Lung (tissue), 17 donors: ENCODE measurements at places on chromosomes 3 and 15.

GRCh38 chr3:73144276-73144675, 82.8 kb downstream of the EBLN2 start:
- DNase-seq = no peak

GRCh38 chr15:60313906-60314305, 83.9 kb downstream of the ANXA2 start:
- DNase-seq = no peak

DNA sequence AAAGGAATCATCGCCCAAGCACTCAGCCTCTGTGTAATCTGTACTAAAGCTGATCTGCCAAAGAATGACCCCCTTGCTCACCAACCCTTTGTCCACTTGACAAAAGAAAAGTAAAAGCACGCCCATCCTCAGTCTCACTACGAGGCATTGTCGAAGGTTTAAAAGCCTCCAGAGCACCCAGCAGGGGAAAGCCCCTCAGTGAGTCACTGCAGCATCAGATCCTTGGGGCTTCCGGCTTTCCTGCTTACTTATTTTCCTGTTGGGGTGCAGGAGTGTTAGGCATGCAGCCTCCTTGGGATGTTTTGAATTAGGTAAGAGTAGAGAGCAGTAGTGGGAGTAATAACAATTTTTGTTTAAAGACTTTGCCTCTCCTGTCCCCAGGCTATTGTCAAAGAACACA, 216.1 kb downstream of the MTHFS start:
- no peak for DNase-seq

DNA sequence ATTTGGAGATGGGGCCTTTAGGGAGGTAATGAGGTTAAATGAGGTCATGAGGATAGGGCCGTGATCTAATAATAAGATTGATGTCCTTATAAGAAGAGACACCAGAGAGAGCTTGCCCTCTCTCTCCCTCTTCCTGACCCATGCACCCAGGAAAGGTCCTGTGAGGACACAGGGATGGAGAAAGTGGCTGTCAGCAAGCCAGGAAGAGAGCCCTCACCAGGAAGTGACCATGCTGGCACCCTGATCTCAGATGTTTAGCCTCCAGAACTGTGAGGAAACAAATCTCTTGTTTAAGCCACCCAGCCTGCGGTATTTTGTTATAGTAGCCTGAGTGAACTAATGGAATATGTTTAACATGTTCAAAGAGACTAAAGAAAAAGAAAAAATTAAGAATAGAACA, 15.3 kb upstream of the GNB5 start:
- no peak for DNase-seq

GRCh38 chr15:60591496-60592370, 112.8 kb upstream of the ICE2 start:
- peak; percentile 57 for DNase-seq

DNA sequence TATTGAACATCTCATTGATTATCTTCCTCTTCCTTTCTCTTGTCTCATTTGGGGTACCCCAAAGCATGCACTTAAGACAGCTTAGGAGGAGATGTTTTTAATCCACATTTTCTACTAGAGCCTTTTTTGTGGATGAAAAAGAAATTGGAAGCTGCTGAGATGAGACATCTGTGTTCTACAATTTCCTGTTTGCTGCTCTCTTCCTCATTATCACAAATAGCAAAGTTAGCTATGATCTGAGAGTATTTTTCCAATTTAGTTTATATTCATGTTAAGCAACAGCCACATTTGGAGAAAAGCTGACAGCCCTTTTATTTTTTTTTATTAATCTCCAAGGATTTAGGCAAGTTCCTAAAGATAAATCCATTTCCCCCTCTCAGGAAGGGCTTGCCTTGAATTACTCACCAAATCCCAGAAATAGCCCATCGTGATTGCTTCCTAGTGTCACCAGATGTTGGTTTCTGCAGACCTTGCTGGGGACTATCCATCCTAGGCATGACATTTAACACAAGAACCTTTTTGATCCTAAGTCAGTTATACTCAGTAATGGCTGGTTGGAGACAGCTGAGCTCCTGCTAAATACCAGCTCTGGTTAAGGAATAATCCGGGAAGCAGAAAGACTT, 70.8 kb upstream of the FILIP1L start:
- DNase-seq = peak; percentile 44

- DNase-seq = no peak
Observed at GRCh38 chr3:52856666-52857065, 21.8 kb upstream of the MUSTN1 start.

DNA sequence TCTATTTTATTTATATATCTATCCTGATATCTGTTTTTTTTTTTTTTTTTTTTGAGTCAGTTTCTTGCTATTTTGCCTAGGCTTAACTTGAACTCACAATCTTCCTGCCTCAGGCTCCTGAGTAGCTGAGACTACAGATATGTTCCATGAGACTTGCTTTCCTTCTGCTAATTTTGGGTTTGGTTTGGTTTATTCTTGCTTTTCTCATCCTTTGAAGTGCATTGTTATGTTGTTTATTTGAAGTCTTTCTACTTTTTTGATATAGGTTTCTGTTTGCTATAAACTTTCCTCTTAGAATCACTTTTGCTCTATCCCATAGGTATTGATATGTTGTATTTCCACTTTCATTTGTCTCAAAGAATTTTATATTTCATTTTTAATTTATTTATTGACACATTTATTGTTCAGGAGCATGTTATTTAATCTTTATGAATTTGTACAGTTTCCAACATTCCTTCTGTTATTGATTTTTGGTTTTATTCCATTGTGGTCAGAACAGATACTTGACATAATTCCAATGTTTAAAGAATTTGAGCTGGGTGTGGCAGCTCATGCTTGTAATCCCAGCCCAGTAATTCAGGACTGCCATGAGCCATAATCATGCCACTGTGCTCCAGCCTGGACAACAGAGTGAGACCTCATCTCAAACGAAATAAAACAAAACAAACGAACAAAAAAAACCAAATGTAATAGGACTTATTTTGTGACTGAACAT, 62.3 kb upstream of the PLSCR4 start:
- no peak for DNase-seq

- no peak for DNase-seq
Observed at GRCh38 chr3:180390313-180390712, 211.7 kb upstream of the TTC14 start.

DNA sequence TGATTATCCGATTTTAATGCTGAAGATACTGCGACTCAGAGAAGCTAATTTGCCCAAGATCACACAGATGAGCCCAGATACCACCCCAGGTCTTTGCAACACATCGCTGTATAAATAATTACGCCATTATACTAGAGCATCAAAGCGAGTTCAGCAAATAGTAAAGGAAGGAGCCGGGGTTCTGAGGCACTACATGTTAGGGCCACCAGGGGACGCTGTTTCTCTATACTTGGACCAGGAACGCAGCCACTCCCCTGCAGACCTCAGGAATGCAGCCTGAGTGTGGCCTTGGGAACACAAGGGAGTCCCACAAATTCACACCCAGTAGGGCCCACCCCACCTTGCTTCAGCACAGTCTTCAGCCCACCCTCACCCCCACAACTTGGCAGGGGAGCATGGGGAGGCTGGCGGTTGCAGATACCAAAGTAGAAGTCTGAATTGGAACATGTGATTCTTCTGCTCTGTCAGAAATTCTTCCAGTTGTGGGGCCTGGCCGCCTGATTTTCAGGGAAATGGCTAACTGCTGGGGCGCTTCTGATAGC, 57.8 kb upstream of the RYK start:
- DNase-seq = peak; percentile 90

- peak; percentile 52 for DNase-seq
Observed at GRCh38 chr3:149473357-149474249, 894 bp upstream of the TM4SF4 start.

DNA sequence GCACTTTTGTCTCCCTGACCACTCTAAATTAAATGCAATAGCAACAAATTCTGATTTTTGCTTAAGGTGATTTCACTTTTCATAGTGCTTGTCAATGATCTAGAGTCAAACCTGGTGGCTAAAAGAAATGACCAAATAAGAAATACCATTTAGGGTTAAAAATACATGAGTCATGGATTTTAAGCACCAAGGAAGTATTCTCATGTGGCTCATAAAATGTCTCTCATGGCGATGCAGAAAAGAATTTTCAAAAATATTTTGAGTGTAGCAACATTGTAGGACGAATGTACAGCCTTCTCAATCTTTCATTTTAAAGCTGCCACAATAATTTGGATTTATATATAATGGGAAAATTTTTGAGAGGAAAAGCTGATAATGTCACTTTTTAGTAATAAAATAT, 193.6 kb downstream of the EPHA3 start:
- DNase-seq = no peak

- DNase-seq = no peak
Observed at GRCh38 chr3:158101335-158102241, 4.6 kb downstream of the SHOX2 start.

DNA sequence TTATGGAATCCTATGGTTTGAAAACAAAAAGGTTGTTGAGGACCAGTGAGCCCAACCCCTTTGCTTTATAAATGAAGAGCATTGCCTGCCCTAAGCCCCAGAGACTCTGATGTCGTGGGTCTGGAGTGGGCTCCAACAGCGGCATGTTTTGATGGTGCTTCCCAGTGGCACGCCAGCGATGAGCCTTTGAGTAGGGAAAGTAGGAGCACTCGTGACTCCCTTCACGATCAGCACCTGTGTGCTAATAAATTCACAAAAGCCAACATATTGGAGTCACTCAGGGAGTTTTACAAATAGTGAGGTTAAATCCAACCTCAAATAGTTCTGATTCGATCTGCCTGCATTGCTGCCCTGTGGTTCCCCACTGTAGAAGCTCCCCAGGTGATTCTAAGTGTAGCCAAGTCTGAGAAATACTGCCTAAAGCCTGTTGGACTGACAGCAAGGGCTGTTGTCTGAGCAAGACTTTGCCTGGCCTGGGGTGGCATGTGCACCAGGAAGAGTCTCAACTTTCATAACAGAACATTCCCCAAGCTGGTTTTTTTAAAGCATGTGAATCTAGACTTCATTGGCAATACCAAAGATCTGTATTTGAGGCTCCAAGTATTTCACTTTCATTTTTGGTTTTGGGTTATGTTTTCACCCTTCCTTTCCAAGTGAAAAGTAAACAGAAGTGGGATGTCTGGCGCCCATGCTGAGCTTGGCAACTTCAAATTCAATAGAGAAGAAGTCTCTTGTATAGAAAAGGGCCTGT, 9.9 kb downstream of the CCR5 start:
- DNase-seq = peak; percentile 73

DNA sequence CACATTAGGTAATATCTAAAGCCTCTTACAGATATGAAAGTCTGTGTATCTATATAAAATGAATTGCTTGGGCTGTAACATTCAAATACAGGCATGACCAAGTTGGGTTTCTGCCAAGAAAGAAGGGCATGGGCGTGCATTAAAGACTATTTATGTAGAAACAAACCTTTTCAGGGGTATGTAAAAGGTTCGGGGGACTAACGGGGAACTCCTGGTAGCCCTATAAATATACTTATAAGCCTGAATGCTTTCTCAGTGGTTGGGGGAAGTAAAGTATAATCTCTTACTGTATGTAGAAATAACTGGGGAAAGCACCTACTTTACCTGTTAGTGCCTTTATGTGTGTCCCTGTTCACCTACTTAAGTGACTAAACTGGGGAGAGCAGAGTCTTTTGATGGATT, 154.5 kb upstream of the TBL1XR1 start:
- no peak for DNase-seq

GRCh38 chr3:196135693-196136639, 54.1 kb upstream of the TFRC start:
- peak; percentile 33 for DNase-seq

- DNase-seq = no peak
Observed at GRCh38 chr3:17747890-17748247, 5.4 kb upstream of the TBC1D5 start.

GRCh38 chr3:103006526-103007183, 571.8 kb downstream of the ZPLD1 start:
- peak; percentile 14 for DNase-seq

- DNase-seq = no peak
Observed at GRCh38 chr3:64254443-64254842, 29.2 kb upstream of the PRICKLE2 start.

- DNase-seq = no peak
Observed at GRCh38 chr15:61582092-61582491, 353.0 kb upstream of the RORA start.

GRCh38 chr3:77919244-77919643, 879.3 kb downstream of the ROBO2 start:
- DNase-seq = no peak

DNA sequence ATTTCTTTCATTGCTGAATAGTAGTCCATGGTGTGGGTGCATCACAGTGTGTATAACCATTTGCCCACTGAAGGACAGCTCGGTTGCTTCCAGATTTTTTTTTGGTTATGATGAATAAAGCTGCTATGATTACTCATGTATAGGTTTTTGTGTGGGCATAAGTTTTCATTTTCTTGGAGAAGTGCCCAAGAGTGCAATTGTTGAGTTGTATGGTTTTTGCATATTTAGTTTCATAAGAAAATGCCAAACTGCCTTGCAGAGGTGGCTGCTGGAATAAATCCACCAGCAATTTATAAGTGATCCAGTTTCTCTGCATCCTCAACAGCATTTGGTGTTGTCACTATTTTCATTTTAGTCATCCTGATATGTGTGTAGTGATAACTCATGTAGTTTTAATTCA, 8.4 kb upstream of the SPESP1 start:
- no peak for DNase-seq

DNA sequence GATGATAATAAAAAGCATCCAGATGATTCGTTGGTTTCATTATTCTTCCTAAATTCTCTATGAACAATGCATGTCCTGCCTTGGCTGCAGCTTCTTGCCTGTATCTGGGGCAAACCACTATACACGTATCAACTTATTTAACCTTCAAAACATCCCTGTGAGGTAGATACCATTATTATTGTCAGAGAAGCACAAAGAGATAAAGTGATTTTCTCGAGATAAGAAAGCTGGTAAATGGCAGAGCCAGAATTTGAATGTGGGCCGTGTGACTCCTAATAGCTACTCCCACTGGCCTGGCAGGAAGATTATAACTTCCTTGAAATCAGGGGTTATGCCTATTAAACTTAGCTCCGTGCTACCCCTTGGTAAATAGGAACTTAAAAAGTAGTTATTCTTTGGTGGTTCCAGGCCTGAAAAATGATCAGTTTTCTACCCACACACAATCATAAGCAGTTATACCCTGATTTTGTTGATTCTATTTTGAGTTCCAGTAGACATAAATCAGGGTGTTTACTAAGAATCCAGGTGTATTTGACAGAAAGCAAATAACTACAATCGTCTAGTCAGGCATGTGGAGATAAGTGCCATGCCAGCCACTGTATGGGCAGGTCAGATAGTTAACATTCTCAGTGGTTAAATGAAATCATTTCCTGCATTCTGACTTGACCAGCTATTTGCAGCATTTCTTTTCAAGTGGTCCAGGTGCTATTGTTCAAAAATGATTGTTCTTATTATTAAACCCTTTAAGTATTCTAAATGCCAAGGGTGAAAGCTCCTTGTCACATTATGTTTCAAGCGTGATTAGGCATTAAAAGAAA, 99.2 kb upstream of the LRRN1 start:
- DNase-seq = no peak

DNA sequence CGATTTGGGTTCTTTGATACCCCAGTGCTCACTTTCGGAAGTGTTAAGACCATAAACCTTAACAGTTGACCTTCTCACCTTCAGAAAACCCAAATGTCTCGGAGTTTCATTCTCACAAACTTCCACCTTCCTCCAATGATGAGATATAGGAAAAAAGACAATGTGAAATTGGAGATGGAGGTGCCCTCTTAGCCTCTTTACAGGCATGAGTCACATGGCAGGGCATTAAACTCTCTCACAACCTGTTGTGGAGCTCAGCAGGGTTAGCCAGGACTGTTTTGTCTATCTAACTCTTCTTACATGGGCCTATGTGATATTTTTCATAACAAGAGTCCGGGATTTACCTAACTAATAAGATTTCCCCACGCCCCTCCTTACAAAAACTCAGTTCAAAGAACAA, 10.7 kb downstream of the AGTR1 start:
- no peak for DNase-seq
